ENCODE measurements at places on chromosomes 3 and 15. TPM values are rescaled to one million over a fixed set of nuclear protein-coding genes. Genes with fewer than 3 reads are reported as not detected.

CGNL1 gene
- 10.6 TPM for total RNA-seq

NR1I2 gene
- 1.6 TPM for total RNA-seq

DNA sequence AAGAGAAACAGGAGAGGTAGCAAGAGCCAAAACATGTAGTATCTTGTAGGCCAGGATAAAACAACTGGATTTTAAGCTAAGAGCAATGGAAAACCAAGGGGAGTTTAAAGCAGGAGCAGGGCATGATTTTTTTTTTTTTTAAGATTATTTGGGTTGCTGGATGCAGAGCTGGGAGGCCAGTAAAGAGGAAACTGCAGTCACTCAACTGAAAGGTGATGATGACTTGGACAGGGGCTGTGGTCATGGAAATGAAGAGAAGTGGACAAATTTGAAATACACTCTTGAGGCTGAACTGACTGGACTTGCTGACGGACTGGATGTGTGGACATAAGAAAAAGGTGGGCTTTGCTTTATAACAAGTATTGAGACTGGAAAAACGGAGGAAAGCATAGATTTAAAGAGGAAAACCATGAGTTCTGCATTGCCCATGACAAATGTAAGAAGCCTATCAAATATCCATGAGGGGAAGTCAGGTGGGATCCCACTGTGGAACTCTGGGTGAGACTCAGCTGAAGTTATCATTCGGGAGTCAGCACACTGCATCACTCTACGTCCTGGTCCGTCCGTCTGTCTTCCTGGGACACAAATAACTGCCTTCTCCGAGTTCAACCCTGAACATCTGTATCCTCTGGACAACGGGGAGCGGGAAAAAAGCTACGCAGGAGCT lies 688 bp downstream of the XPC start:
- DNase-seq = no peak

DNA sequence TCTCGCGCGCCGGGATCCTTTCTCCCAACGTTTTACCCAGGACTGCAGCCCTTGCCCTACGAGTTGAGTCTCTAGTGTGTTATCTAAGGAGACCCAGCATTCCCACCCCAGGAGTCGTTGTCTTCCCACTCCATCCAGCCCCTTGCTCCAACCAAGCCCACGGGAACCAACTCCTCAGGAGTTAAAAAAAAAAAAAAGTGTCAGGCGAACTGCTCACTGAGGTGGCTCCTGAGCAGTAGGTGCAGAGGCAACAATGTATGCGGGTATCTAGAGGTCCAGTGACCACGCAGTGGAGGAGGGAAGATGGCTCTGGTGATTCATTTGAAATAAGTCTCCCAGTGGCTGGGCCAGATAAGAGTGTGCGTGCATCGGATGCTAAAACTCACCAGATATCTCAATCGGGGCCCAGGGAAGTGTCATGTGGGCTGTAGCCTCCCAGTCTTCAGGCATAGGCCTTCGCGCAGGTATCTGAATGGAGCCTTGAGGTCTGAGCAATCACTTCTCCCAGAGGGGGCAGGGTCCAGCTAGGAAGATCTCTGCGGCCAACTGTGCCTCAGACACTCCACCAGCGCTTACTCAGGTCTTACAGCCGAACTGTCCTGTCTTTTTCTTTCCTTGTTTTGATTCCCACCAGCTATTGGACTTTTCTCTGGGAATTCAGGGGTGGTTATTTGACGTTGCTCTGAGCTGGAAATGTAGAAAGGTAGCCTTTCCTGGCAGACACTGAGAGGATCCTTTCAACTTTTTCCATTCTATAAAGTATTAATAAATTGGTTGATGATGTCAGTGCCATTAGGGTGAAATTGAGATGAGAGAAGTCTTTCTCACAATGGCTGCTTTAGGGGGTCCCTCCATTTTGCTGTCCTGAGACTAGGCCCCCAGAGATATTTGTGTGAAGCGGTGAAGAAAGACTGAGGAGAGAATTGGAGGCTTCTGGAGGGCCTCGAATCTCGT lies 21.0 kb downstream of the ZIC4 start:
- no peak for DNase-seq

- DNase-seq = no peak
Measured at GRCh38 chr15:58314593-58315216, 117.1 kb upstream of the LIPC start.

GRCh38 chr3:132174500-132174899 lies 139.7 kb upstream of the CPNE4 start:
- DNase-seq = no peak

DAPK2 gene
- 0.41 TPM for total RNA-seq

PDZRN3 gene
- 7.4 TPM for total RNA-seq
